Fibroblast of skin of abdomen (primary cell): ENCODE measurements at places on chromosomes 7 and 10.
A peak's percentile ranks its signal among the peaks of the same experiment; 100 is the strongest.

DNA sequence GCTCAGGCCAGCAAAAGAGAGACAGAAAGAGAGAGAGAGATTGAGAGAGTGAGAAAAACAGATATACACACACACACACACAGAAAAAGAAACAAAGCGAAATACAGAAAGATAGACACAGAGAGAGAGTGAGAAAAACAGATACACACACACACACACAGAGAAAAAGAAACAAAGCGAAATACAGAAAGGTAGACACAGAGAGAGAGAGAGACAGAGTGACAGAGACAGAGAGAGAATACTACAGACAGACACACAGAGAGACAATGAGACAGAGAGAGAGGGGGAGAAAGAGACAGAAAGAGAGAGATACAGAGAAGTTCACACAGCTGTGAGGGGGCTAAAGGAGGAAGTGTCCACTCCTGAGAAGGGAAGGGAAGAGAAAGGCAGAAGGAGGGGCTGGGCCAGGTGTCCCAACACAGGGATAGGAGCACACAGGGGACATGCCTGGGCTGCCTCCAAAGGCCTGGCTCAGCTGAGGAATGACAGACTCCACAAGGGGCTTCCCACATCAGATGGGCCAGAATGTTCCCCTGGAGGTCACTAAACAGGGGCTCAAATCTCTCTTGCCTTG, 4.3 kb downstream of the GCK start:
- no peak for DNase-seq

- no peak for DNase-seq
These were observed 251.0 kb downstream of the NSUN6 start for GRCh38 chr10:18400201-18400905.

GRCh38 chr10:112082120-112082519, 101.4 kb downstream of the GPAM start:
- DNase-seq, result peak; percentile 4

GRCh38 chr7:116097365-116098009, 66.9 kb upstream of the TFEC start:
- peak; percentile 59 for DNase-seq

- no peak for DNase-seq
These were observed 99.9 kb downstream of the GPR26 start for GRCh38 chr10:123766012-123766411.

- no peak for DNase-seq
These were observed 194.3 kb upstream of the GPR26 start for GRCh38 chr10:123471811-123472210.

DNA sequence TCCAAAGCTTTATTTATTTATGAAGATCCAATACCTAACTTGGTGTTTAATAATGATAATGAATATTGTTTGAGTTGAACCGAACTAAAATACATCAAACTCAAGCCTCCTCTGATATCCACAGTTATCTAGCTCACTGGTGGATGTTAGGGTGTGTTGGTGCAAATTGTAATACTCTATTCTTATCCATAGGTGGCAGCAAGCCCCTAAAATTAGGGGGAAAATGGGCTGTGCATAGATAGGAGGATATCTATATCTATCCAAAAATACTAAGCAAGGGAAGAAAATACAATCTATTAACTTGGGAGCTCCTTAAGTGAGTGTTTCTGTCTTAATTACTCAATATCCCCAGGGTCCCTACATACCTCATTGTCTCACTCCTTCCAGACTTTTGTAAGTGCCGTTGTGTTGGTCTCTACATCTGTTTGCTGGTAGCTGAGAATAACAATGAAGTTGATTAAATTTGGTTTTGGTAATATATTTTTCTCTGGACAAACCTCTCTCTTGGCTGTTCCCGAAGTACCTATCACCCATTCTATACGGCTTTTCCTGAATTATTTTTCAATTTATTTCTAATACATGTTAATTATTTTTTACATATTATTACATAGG, 55.0 kb upstream of the VWDE start:
- DNase-seq, result peak; percentile 41

- DNase-seq, result peak; percentile 20
These were observed 15.3 kb upstream of the THSD7A start for GRCh38 chr7:11847336-11847735.

DNA sequence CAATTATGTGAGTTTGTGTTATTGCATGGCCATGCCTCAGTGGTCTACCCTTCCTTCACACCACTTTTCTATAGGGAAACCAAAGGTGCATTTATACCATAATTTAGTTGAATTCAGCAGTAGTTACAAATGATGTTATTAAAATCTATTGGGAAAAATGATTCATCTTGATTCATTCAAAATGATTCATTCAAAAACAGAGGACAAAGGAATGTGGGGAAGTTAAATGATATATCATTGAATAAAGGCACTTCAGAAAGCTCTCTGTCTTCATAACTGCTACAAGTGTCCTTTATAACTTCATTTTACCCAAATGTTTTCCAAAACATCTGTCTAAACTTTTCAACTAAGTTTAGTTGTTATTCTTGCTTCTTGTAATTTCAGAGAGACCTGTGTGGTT, 722.9 kb downstream of the GRM8 start:
- peak; percentile 21 for DNase-seq
